PC-3 (cell line): ENCODE measurements at places on chromosomes 12 and 14. TPM values are rescaled to one million over a fixed set of nuclear protein-coding genes. Genes with fewer than 3 reads are reported as not detected.

LHX5 gene
- 0.23 and 0.26 TPM in 2 replicates for total RNA-seq

SMCO2 gene
- 0.69 and 1.7 TPM in 2 replicates for total RNA-seq

MYH7 gene
- total RNA-seq: not detected in 2 replicates

AKAP3 gene
- total RNA-seq: 1.1 and 1.9 TPM in 2 replicates

HOXC10 gene
- total RNA-seq: 0.69 and 2.9 TPM in 2 replicates

NINJ2 gene
- not detected in 2 replicates for total RNA-seq

LRR1 gene
- total RNA-seq: 46.9 and 53.0 TPM in 2 replicates

ASIC1 gene
- 6.0 and 6.3 TPM in 2 replicates for total RNA-seq

WIF1 gene
- total RNA-seq: not detected in 2 replicates

SYCP3 gene
- total RNA-seq: not detected in 2 replicates

PLXNC1 gene
- total RNA-seq: 0.15 TPM in 1 of 2 replicates, not detected in the other

BCL2L14 gene
- total RNA-seq: not detected in 2 replicates

RNASE3 gene
- not detected in 2 replicates for total RNA-seq

LTA4H gene
- 53.5 and 58.4 TPM in 2 replicates for total RNA-seq

PTHLH gene
- 383 and 414 TPM in 2 replicates for total RNA-seq

CD69 gene
- 0.75 TPM in 1 of 2 replicates, not detected in the other for total RNA-seq

NCKAP5L gene
- 13.3 and 14.2 TPM in 2 replicates for total RNA-seq

AKAP6 gene
- total RNA-seq: 1.5 and 2.8 TPM in 2 replicates

ITGB7 gene
- 1.9 and 3.4 TPM in 2 replicates for total RNA-seq

GRIP1 gene
- total RNA-seq: 2.0 and 8.4 TPM in 2 replicates

CIT gene
- total RNA-seq: 58.9 and 112 TPM in 2 replicates

GALNT16 gene
- total RNA-seq: 0.17 and 0.33 TPM in 2 replicates

SERPINA10 gene
- total RNA-seq: not detected in 2 replicates

LRRIQ1 gene
- total RNA-seq: 0.17 and 0.40 TPM in 2 replicates
